ENCODE measurements at places on chromosomes 4 and X. TPM values are rescaled to one million over a fixed set of nuclear protein-coding genes. Genes with fewer than 3 reads are reported as not detected.

SMIM10 gene
- 0.10 TPM for total RNA-seq

EDA gene
- 0.42 TPM for total RNA-seq

LNX1 gene
- total RNA-seq = 0.04 TPM

LRCH2 gene
- total RNA-seq = not detected

RNF175 gene
- not detected for total RNA-seq

SPANXA2 gene
- not detected for total RNA-seq

TEX13D gene
- total RNA-seq = not detected

DACH2 gene
- total RNA-seq = not detected

Measured in A549 treated with Mapracorat at 1 μM for 4 hours (cell line).